Adipocyte (in vitro differentiated cells): ENCODE measurements at places on chromosomes 13 and 19.

DNA sequence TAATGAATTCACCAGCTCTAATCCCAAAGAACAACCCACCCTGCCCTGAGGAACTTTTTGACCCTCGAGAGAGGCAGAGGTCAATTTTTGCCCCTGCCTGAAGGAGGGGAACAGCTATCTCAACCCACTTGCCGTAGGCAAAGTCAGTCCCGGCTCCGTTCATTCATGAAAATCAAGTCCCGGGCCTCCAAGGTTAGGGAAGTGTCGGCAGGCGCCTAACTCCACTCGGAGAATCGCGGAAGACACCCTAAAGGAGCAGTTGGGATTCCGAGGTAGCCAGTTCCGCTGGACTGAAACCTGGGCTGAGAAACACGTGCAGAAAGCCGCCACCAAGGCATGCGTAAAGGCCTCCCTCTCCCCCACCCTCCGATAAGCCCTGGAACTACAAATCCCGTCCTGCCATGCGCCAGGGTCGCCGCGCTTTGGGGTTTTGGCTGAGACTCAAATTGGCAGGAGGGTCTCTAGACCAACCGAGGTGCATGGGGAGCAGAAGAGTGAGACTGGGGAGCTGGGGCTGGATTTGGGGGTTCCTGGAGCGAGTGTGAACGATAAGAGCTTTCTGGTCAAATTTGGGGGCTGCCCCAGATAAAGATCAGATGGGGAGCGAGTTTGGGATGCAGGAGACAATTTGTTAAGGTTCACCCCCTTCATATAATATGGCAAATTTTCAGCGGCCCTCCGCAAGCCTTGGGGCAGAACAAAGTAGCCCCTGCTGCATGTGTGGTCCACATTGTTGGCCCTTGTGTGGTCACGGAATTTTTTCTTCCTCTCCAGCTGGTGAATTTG, at the start of gene TNPO2:
TNPO2 (minus strand) TSS at position 292 of the 786 bp plus-strand sequence. CDS start 2,955 bp downstream, outside the sequence.
- DNase-seq: peak; percentile 70

- no peak for DNase-seq
These were observed 1124.9 kb downstream of the EFNB2 start for GRCh38 chr13:105410602-105411001.

DNA sequence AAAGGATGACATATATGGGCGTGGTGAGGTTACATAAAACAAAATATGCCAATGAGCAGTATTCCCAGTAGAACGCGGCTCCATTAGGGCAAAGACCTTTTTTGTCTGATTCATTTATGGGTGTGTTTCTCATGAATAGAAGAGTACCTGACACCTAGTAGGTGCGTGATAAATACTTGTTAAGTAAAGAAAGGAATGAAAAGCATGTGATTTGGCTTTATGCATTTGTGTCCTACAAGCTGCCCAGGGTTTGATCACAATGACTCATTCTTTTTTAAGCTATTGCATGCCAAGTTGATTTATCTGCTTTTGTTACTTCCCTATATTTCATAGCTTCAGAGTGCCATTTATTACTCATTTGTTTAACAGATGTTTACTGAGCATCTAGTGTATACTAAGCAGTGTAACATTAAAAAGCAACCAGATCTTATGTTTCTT, 19.1 kb upstream of the KCTD4 start:
- DNase-seq: peak; percentile 47

DNA sequence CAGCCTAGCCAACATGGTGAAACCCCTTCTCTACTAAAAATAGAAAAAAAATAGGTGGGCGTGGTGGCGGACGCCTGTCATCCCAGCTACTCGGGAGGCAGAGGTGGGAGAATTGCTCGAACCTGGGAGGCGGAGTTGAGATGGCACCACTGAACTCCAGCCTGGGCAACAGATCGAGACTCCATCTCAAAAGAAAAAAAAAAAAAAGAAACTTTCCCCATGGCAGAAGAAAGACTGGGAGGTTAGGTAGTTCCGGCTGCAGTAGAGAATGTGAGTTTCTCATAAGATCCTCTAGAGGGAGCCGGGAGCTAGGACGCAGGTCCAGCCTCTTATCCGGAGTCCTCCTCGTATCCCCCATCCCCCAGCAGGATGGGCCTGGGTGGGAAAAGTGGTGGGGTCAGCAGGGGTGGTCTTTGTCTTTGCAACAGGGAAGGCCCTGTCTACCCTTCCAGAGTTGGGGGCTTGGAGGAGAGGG, 13.2 kb upstream of the CREB3L3 start:
- DNase-seq: peak; percentile 87

GRCh38 chr19:39828015-39828653, 5.8 kb downstream of the DYRK1B start:
- no peak for DNase-seq

DNA sequence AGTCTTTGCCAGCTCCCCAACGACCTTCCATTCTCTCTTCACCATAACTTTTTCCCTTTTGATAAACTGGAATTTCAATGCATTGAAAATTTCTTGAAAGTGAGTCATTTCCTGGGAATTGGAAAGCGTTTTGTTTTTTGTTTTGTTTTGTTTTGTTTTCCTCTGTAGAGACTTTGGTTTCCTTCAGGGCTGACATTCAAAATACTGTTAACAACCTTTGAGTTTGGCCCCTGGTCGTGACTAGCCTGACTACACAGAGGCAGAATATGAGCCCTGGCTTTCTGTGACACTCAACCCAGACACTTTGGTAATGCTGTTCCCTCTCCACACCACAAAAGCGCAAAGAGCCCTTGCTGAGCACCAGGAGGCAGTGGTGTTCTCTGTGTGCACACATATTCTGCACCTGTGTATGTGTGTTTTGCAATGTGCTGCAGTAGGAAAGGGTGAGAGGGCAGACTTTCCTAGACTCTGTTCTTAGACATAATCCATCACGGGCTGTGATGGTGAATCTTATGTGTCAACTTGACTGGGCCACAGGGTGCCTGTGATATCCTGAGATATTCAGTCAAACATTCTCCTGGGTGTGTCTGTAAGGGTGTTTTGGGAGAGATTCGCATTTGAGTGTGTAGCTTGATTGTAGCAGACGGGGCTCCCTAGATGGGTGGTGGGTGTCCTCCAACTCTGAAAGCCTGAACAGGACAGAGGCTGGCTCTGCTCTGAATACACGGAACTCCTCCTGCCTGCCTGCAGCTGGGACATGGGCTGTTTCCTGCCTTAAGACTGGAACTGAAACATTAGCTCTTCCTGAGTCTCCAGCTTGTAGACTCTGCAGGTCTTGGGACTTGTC, 29.5 kb upstream of the ANKRD10 start:
- DNase-seq: peak; percentile 66

DNA sequence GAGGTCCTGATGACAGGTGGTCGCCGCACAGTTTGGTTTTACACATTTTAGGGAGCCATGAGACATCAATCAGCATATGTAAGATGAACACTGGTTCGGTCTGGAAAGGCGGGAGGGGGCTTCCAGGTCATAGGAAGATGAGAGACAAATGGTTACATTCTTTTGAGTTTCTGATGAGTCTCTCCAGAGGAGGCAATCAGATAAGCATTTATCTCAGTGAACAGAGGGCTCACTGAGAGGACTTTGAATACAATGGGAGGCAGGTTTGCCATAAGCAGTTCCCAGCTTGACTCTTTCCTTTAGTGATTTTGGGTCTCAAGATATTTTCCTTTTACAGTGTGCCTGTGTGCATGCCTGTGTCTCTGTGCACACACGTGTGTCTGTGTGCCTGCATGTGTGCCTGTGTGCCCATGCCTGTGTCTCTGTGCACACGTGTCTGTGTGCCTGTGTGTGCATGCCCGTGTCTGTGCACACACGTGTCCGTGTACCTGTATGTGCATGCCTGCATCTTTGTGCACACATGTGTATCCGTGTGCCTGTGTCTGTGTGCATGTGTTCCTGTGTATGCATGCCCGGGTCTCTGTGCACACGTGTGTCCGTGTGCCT, 35.5 kb upstream of the TMEM255B start:
- DNase-seq: peak; percentile 3

DNA sequence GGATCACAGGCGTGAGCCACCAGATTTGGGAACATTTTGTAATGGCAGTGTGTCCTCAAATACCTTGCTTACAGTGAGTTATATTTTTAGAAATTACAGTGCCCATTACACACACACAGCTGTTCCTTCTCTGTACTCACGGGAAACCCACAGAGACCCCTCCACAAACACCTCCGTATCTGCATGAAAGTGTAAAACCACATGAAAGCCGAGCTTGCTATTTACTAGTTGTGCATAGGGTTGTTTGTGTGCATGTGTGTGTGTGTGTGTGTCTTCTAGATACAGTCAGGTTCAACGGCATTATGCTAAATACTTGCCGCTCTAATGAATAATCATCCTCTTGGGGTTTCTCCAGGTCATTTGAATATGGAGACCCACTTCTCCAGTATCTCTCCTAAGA, 22.3 kb upstream of the LILRA2 start:
- DNase-seq: no peak

DNA sequence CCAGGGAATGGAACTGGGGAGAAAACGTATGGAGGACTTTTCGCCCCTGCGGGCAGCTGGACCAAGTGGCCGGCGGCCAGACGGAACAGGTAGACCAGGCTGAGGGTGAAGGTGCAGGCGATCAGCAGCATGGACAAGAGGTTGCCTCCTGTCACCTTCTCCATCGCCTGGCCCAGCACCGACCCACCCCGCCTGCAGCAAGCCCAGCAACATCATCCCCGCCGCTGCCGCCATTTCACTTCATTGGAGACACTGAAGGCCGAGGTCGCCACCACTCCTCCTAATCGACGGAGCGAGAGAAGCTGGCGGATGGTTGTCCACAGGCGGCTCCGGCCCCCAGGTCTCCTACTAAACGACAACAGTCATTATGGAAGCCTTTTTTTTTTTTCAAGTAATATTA, 5.0 kb upstream of the SLC46A3 start:
- DNase-seq: no peak

- no peak for DNase-seq
These were observed 17.0 kb upstream of the ICAM3 start for GRCh38 chr19:10356431-10356830.

DNA sequence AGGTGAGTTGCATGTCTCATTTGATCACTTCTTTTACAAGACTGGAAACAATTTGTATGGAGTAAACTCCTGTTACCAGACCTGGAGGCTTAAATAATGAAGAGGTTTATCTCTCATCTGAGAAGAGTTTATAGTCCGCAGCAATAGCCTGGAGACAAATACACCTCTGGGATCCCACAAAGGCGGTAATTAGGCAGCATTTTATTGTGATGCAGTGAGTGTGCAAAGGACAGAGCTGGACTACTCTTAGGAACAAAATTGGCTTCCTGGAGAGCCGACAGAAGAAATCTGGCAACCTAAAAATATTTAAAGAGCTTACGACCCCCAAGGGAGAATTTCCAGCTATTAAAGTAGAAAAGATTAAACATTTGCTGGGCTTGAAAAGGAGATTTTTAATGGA, 11.8 kb upstream of the KATNAL1 start:
- DNase-seq: no peak

- DNase-seq: peak; percentile 84
These were observed 20.5 kb downstream of the CYTH2 start for GRCh38 chr19:48489608-48490216.

GRCh38 chr19:28067882-28068281, 1145.1 kb downstream of the UQCRFS1 start:
- no peak for DNase-seq

- no peak for DNase-seq
These were observed 1215.7 kb upstream of the SLC10A2 start for GRCh38 chr13:104281910-104282309.

- no peak for DNase-seq
These were observed 2.4 kb upstream of the SIGLEC9 start for GRCh38 chr19:51122112-51122981.
